NCI-H748 treated with DMSO at 0.1 percent for 48 hours (cell line): ENCODE measurements at places on chromosomes 2 and 18.

GRCh38 chr18:7793100-7793499 lies 226.0 kb downstream of the PTPRM start:
- no peak for DNase-seq

- DNase-seq, result peak; percentile 10
Measured at GRCh38 chr18:267380-267687, 513 bp downstream of the THOC1 start.

DNA sequence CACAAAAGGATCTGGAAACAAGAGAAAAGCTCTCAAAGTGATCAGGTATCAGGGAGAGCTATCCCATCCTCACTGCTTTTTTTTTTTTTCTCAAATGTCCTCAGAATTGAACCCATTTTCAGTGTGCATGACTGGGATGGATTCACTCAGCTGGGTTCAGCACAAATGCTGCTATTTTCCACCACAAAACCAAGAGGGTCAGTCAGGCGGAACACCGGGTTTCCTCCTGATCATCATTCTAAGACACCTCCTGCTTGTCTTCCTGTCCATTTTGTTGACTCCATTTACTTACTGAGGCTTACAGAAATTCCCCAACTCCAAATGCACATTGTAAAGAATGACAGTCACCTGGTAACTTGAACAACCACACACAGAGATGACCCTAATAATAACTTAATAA lies 39.9 kb downstream of the CYRIA start:
- DNase-seq, result no peak

GRCh38 chr2:189657867-189658266 lies 3.4 kb upstream of the ASNSD1 start:
- DNase-seq, result no peak

GRCh38 chr2:157804355-157804754 lies 71.8 kb downstream of the ACVR1 start:
- no peak for DNase-seq

- no peak for DNase-seq
Measured at GRCh38 chr2:5826979-5827655, 134.9 kb downstream of the SOX11 start.

GRCh38 chr2:55887351-55887750 lies 36.2 kb downstream of the EFEMP1 start:
- no peak for DNase-seq

- DNase-seq, result no peak
Measured at GRCh38 chr2:105972246-105972645, 221.9 kb downstream of the UXS1 start.

- peak; percentile 53 for DNase-seq
Measured at GRCh38 chr18:49858309-49859020, 45.1 kb upstream of the ACAA2 start.

DNA sequence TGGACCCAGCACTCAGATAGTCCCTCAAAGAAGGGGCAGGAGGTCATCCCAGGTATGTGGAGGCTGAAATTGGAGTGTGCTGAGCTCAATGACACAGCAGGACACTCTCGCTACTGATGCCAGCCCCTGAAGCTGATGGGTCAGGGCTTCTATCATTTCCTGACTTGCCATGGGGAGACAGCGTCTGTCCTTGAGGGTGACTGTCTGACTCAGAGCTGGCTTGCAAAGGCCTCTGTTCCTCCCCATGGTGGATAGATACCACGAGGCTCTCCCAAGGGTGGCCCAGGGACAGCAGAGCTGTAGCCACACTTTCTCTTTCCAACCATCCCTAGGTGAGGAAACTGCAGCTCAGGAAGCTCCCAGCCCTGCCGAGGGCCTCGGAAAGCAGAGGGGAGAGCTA lies 10.8 kb downstream of the ALPG start:
- DNase-seq, result no peak
